ENCODE measurements at places on chromosomes 2 and 18.

- no peak for DNase-seq
These were observed 304.4 kb downstream of the GULP1 start for GRCh38 chr2:188596054-188596453.

GRCh38 chr2:211881449-211881848 lies 657.2 kb downstream of the ERBB4 start:
- DNase-seq = no peak

DNA sequence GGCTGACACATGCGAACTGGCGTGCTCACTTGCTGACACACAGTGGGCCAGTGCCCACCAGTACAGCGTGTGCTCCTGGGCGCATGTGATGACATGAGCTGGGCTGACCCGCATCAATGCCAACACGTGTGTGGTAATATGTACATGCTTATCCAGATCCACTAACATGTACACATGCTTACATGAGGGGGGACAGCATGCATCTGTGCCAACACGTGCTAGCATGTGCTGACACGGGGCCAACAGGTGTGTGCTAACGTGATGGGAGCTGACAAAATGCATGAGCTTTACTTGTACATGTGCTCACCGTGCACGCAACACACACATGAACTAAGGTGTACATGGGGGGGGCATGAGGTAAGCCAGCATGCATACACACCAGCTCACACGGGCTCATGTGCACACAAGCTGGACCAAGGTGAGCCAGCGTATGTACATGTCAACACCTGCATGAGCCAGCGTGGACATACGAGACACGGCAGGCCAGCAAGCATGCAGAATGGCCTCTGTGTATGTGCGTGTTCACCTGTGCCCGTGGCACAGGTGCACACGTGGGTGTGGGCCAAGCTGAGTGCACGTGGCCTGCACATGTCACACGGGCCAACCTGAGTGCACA lies 28.5 kb downstream of the GPC1 start:
- no peak for DNase-seq

- no peak for DNase-seq
These were observed 8.8 kb downstream of the RALB start for GRCh38 chr2:120261387-120262006.

GRCh38 chr2:74843899-74844298 lies 10.0 kb downstream of the HK2 start:
- no peak for DNase-seq

- no peak for DNase-seq
These were observed 117.9 kb downstream of the TANC1 start for GRCh38 chr2:159086342-159086741.

- no peak for DNase-seq
These were observed 15.6 kb upstream of the INO80C start for GRCh38 chr18:35513181-35513936.

DNA sequence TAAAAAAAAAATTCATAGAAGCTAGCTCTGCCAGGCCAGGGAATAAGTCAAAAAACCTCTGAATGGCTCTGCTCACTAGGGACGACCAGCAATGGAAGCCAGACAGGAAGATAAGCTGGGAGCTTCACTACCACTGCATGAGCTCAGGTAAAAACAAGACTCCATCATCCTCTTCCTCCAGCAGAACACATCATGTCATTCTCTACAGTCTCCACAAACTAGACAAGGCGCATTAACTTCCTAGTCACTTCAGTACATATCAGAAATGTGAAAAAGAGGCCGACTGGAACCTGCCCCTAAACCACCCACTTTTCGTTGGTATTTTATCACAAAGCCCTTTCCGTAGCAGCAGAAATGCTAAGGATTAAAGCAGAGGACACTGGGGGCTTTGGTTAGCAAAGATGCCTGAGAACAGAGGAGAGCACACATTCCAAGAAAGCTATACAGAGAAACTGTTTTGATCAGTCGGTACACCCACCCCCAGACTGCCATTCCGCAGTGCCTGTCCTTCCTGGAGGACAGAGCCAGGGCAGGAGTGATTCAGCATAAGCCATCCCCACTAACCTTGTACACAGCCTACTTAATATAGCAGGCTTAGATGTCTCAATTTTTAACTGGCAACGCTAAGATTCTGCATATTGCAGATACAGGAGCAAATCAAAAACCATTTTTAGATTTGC lies 53.4 kb downstream of the AAK1 start:
- no peak for DNase-seq

DNA sequence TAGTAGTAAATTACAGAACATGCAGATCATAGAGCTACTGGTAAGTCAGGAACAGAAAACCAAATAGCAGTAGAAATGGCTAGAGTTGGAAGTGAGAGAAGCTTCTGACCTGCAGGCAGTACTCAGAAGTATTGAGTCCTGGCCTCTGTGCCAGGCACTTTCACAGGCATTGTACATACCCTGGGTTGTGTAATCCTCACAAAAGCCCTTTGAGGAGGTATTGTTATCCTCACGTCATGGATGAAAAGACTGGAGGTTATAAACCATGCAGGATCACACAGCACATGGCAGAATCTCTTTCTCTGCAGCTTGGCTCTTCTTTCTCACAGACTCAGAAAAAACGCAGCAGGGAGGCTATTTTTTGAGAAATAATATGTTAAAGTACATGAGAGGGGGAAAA lies 789.3 kb upstream of the FAM98A start:
- DNase-seq = no peak

DNA sequence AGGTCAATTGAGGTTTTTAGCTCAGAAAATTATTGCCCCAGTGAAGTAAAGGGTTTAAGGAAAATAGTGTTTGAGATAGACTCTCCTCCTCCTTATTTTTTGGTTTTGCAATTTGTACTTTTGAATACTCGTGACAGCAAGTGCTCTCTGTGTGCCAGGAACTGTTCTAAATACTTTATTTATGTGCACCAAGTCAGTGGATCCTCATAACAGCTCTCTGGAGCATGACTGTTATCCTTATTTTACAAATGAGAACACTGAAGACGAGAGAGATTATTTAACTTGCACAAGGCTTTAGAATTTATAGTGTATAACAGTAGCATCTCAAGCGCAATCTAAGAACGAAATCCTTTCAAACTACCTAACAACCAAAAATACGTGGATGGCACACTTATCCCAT lies 24.7 kb downstream of the BABAM2 start:
- DNase-seq = no peak

DNA sequence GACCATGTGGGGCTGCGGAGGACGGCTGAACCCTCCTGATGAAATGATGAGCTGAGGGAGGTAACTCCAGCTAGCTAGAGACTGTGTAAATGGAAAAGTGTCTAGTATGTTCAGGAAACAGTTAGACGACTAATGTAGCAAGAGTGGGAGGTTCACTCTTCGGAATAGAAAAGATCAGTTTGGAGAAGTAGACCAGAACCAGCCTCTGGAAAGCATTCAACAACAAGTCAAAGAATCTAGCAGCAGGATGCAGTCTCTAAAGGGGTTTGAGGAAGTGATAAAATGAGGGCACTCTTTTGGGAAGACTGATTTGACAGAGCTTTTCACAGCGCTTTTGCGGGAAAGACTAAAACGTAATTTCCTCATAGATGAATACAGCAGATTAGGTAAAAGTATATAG lies 79.6 kb downstream of the GAREM1 start:
- DNase-seq = no peak

DNA sequence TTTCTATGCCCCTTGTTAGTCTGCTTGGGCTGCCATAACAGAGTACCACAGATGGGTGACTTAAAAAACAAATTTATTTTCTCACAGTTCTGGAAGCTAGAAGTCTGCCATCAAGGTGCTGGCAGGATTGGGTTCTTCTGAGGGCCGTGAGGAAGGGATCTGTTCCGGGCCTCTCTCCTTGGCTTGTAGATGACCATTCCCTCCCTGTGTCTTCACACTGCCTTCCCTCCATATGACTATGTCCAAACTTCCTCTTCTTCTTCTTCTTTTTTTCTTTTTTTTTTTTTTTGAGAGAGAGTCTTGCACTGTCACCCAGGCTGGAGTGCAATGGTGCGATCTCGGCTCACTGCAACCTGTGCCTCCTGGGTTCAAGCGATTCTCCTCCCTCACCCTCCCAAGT lies 13.1 kb upstream of the CCNYL1 start:
- no peak for DNase-seq

DNA sequence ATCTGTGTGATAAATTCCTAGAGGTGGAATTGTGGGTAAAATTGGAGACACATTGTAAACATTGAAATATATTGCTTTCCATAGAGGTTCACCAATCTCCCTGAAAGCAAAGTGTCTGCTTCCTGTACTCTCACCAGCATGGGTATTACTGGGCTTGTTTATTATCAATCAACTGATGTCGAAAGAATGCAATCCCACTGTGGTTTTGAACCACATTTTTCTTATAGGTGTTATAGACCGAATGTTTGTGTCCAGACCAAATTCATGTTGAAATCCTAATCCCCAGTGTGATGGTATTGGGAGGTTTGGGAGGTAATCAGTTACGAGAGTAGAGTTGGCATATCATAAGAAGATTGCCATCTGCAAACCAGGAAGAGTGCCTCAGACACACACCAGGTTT lies 1212.4 kb downstream of the LRP1B start:
- no peak for DNase-seq

- DNase-seq = no peak
These were observed 55.4 kb upstream of the CD28 start for GRCh38 chr2:203650860-203651613.

- no peak for DNase-seq
These were observed 32.4 kb upstream of the ATL2 start for GRCh38 chr2:38409156-38410102.

GRCh38 chr2:30569946-30570345 lies 122.9 kb downstream of the LCLAT1 start:
- no peak for DNase-seq

DNA sequence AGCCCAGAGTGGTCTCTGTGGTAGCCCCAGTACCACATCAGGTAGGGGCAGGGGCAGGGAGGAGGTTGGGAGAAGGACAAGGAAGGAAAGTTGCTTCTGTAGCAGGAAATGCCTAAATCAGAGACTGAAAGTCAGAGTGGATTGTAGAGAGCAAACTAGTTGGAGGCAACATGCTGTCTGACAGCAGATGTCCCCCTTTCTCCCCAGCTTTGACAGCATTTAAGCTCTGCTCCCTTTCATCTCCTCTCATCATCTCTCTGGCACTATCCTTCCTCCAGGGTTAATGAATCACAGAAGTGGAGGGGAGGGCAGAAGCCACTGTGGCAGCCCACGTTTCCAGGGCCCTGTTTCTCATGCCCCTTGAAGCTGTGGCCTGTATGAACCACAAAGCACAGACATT lies 50.4 kb downstream of the BOD1L2 start:
- DNase-seq = no peak

- DNase-seq = no peak
These were observed 38.9 kb downstream of the METAP1D start for GRCh38 chr2:172038604-172039003.

GRCh38 chr2:129606496-129607270 lies 372.8 kb upstream of the RAB6C start:
- no peak for DNase-seq

GRCh38 chr18:74328206-74328605 lies 12.6 kb downstream of the C18orf63 start:
- no peak for DNase-seq

DNA sequence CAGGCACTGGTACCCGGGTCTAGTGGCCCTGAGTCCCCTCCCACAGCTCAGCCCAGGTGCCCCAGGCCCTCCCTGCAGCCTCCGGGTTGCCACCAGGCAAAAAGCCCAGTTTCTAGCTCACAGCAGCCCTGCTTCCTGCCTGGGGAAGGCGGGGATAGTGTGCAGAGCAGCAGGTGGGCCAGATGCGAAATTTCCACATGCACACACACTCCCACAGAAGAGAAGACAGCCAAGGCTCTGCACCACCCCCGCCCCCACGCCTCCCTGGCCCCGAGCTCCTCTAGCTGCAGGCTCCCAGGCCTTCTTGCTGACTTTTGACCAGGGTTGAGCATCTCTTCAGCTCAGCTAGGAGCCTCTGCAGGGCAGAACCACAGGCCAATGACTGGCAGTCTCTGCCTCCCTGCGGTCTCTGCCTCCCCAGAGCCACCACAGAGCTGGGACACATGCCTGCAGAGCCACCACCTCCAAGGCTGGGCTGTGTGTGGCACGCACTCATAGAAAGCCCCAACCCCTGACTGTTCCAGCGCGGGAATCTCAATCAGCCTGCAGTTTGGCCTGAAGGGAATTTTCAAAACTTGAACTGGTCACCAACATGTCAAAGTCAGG lies 7.2 kb downstream of the SLC66A2 start:
- DNase-seq = no peak

GRCh38 chr18:8224576-8224975 lies 384.7 kb upstream of the RAB12 start:
- no peak for DNase-seq

DNA sequence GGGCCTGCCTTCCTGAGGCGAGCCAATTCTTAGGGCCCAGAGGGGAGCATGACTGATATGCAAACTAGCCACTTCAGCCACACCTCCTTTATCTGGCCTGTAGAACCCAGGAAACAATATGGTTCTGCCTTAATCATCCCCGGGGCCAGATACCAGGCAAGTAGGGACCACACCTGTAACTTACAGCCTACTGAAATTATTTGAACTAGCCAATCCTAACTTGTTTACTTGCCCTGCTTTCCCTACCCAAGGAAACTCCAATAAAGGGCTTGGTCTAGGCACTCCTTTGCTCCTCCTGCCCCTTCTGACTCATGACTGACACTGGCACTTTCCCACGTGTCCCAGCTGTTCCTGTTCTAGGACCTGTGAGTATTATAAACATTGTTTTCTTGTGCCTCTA lies 57.6 kb downstream of the MYOM1 start:
- no peak for DNase-seq

GRCh38 chr18:48795696-48796095 lies 155.1 kb downstream of the SMAD7 start:
- DNase-seq = no peak

DNA sequence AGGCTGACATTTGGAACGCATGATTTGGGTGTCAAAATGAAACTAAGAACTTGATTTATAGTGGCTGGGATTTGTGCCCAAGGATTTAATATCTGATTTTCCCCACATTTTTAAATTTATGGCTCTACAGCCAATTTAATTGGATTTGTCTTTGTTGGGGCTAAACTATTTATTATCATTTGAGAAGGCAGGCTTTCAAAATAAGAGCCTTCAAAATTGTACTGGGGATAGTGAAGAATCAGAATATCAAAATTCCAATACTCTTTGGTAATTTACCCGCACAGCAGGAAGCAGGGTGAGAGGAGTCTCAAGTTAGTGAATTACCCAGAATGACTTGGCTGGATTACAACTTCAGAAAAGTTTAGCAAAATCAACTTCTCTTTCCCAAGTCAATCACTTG lies 278.1 kb downstream of the LRATD1 start:
- DNase-seq = no peak

DNA sequence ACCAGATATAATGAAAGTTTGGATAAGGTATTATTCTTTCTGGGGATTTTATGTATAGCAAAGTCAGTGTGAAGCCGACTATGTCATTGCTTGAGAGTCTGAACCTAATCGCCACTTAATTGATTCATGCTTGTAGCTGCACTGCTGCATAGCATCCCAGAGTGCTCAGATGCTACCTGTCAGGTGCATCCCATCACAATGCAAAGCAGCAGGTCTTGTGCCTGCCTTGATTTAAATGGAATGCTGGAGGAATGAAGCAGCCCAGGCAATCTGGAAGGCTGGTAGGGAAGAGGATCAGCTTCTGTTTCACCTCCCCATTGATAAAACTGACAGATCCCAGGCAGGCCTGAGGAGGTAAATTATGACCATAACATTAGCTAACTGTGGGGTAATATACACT lies 40.4 kb upstream of the ATIC start:
- DNase-seq = no peak
